Hematopoietic multipotent progenitor cell treated with erythropoietin and hydrocortisone succinate and interleukin-3 and kit ligand, for 15 days (in vitro differentiated cells): ENCODE measurements at places on chromosomes 5 and 9.

GRCh38 chr5:44536650-44537260 is 147.5 kb upstream of the FGF10 start:
- DNase-seq, result peak; percentile 6

DNA sequence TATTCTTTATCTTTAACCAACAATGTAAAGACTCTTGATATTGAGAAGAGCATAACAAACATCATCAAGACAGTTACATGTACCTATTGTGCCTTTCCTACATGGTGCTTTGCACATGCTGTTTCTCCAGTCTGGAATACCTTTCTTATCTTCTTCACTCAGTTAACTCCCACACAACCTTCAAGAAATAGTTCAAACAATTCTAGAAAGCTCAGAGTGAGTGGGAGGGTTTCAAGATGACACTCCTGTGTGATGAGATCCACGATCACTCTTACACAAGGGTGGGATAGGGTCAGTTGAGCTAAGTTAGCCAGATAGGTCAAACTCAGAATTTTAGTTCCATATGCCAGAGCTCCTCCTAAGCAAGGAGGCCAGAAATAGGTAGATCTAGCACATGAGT is 915.5 kb downstream of the NR2F1-AS1 start:
- no peak for DNase-seq

DNA sequence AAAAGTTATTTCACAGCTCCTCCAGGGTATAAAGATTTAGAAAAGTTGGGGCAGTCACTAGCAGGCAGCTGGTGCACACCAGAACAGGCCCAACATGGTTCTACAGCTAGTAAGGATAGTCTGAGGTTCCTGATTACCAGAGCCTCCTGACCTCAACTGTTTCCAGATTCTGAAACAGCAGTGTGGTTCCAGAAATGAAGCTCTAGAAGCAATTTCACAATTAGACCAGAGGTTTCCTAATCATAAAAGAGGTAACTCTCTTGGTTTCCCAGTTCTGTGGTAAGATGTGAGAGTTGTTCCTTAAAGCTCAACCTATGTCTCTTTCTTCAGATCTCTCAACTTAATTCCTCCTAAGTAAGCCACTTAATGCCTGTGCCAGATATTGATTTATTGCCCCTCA is 11.9 kb downstream of the AGTPBP1 start:
- DNase-seq, result no peak

- DNase-seq, result no peak
Measured at GRCh38 chr9:135326141-135326540, 153.4 kb upstream of the PPP1R26 start.

DNA sequence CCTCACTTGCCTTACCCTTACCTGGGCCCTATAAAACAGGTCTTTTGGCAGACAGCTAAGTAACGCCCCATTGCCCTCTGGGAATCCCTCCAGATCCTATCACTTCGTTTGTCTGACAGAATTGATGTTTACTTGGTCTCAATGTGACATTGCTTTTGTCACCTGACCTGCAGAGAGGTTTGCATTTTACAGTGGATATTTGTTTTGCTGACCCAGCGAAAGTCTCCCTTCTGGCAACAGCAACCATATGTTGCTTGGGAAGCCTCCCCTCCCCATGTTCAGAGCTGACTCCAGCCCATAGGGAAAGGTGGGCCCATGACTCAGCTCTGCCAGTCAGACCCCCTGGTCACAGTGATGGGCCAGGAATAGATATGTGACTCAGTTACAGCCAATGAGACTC is 54.0 kb upstream of the LARP1 start:
- DNase-seq, result no peak

GRCh38 chr5:122339591-122339990 is 27.6 kb downstream of the SNCAIP start:
- no peak for DNase-seq

- DNase-seq, result no peak
Measured at GRCh38 chr5:39829441-39829840, 404.7 kb upstream of the DAB2 start.

GRCh38 chr5:128015478-128015877 is 68.1 kb upstream of the SLC12A2 start:
- DNase-seq, result no peak

DNA sequence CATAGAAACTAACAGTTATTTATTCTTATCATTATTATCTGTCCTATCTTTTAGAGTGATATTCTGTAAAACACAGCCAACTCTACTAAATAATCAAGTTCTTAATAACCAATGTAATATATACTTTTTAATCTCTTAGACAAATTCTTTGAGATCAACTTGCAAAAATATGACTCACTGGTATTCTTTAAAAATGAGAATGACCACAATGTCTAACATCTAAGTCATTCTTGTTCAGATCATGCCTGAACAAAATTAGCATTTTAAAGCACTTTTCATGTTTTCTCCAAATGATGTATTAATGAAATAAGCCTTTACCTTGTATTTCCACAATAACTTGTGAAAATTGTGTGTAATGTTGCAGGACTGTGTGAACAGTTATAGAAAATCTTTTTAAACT is 356.9 kb upstream of the RGMB start:
- no peak for DNase-seq

DNA sequence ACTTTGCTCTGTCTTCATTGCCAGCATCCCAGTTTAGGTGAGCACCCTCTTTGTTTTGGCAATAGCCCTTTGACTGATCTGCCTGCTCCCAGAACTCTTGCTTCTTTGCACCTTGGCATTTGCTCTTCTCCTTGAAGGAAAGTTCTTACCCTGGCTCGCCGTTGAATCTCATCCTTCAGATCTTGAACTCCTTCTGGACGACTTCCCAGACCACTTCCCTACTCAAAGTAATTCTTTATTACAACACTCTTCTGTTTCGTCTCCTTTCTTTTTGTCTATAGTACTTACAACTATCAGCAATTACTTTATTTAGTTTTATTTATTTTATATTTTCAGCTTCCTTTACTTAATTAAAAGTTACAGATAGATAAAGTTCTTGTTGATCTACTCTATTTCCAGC is 1510.1 kb downstream of the MAT2B start:
- DNase-seq, result no peak

DNA sequence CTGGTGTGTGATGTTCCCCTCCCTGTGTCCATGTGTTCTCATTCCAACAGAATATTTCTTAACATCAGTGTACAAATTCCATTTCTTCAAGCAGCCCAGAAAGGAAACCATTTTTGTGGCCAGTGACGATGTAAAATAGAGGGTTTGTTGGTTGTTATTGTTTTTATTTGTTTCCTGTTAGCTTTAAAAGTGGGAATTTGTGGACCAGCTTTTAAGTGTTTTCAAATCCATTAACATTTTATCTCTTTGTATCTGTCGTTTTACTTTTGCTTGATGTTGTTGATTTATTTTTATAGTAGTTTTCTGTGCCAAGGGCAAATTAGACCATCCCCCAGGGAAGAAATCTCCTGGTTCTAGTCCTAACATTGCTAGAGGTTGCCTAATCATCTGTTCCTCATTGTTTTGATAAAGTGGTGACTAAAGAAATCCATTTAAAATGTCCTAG is 100.0 kb downstream of the GDNF start:
- DNase-seq, result no peak

GRCh38 chr9:135353935-135354334 is 125.6 kb upstream of the PPP1R26 start:
- no peak for DNase-seq

- no peak for DNase-seq
Measured at GRCh38 chr5:75048457-75048953, 3.9 kb downstream of the GCNT4 start.

GRCh38 chr5:82225525-82226172 is 52.5 kb downstream of the RPS23 start:
- peak; percentile 61 for DNase-seq

- no peak for DNase-seq
Measured at GRCh38 chr5:45847877-45848276, 151.7 kb upstream of the HCN1 start.

DNA sequence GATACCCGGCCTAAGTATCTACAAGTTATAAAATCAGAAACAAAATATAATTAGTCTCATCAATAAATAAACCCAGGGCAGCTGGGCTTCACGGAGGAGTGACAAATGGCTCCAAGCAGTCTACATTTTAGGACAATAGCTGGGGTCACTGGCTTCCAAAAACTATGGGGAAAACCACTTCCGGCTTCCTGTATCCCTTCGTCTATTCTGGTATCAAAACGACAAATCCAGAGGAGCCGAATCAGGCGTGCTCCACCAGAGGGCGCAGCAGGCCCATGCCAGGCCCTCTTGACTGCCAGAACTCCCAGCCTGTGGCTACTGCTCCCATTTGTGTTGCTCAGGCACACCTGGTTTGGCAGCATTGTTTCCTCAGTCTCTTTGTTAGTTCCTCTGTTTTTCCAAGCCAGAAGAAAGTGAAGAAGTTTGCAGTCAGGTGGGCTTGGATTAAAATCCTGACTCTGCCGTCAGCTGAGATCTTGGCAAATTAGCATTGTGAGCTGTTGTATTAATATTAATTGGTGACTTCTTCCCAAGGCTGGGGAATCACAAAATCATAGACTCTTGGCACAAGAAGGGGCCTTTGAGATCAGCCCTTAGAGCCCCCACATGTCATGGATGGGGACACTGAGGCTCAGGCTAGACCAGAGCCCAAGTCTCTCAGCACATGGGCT is 11.6 kb upstream of the RAB14 start:
- DNase-seq, result peak; percentile 84

GRCh38 chr5:129962506-129962905 is 58.2 kb downstream of the CHSY3 start:
- DNase-seq, result no peak

GRCh38 chr5:81750308-81751008 is 439 bp downstream of the SSBP2 start:
- peak; percentile 55 for DNase-seq

GRCh38 chr5:134509308-134510040 is 16.0 kb upstream of the JADE2 start:
- DNase-seq, result no peak

GRCh38 chr5:44402084-44402483 is 12.9 kb upstream of the FGF10 start:
- no peak for DNase-seq
